ENCODE measurements at places on chromosomes 5 and 9.
A peak's percentile ranks its signal among the peaks of the same experiment; 100 is the strongest.

GRCh38 chr5:134586866-134587524, 45.6 kb downstream of the SAR1B start:
- DNase-seq = peak; percentile 76

DNA sequence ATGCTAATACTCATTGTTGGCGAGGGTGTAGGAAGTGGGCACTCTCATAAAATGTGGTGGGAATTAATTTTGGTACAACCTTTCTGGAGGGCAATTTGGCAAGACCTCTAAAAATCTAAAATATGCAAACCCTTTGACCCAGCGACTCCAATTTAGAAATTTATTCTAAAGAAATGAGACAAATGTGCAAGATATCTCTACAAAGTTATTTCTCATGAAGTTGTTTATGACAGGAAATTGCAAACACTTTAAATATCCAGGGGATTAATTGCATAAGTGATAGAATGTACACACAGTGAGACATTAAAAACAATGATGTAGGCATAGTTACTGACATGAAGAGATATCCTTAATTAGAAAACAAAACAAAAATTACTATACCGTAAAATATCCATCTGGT, 246.3 kb upstream of the MAP3K1 start:
- no peak for DNase-seq

DNA sequence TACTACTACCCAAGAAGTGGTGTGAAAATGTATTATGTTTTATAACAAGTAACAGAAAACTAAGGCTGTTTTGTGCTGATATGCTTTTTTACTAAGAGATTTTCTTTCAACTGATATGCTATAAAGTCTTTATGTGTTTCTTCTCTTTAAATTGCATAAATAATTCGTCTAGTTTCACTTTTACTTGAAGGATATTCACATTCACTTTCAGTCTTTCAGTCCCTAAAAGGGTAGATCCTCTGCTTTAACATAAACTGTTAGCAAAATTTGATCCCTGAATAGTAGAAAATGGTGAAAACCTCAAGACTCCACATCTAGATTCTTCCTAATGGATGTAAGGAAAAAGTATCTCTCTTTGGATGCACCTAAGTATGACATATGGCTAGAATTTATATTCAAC, 69.0 kb upstream of the FST start:
- no peak for DNase-seq

DNA sequence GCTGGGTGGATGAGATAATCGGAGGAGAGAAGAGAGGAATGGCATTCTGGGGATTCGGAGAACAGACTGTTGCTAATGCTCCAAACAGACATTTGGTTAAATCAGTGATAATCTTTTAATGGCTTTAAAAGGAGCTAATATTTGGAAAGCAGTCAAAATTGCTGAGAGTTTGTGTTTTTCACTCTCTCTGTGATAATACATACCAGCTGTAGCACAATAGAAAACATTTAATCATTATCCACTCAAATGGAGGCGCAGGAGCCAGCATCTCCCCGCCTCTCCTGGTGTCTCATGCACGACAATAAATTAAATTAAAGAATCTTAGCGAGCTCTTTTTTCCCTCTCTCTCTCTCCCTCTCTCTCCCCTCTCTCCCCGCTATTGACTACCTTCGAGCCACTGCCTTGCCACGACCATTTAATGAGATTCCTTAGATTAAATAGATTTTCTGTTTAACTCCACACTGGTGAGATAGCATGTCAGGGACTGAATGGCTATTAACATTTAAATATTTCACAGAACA, 268.6 kb upstream of the MVB12B start:
- DNase-seq = no peak

DNA sequence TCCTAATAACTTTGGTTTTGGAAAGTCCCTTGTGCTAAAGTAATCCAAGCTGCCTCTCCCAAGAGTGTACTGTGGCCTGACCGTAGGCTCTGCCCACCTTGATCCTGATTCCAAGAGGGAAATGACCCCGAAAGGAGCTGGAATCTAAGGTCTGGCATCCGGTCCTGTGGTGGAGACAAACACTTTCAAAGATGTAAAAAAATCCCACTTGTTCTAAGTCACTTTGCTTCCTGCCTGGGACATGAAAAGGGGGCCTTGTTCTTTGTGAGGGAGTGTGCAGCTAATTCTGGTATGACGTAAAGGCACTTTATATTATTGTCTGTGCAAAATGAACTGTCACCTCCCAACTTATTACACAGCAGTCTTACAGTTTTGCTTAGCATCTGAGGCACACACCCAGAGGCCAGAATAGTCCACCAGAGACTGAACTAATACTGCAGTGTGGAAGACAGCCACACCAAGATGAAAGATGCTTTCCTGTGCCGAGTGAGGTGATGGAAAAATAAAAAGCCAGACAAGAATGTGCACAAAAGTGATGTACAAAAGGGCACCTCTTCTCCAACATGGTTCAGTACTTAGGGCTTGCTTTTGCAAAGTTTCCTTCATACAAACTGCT, 128.7 kb downstream of the SLC12A2 start:
- no peak for DNase-seq

DNA sequence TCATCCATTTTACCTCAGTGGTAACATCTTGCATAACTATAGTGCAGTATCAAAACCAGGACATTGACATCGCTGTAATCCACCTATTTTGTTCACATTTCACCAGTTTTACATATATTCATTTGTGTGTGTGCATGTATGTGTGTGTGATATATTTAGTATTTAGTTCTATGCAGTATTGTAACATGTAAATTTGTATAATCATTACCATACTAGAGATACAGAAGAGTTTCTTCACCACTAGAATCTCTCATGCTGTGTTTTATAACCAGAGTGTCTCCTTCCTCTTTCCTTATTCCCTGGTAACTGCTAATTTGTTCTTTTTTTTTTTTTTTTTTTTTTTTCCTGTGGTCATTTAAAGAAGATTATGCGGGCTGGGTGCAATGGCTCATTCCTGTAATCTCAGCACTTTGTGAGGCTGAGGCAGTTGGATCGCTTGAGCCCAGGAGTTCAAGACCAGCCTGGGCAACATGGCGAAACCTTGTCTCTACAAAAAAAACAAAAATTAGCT, 11.0 kb downstream of the RASA1 start:
- no peak for DNase-seq

DNA sequence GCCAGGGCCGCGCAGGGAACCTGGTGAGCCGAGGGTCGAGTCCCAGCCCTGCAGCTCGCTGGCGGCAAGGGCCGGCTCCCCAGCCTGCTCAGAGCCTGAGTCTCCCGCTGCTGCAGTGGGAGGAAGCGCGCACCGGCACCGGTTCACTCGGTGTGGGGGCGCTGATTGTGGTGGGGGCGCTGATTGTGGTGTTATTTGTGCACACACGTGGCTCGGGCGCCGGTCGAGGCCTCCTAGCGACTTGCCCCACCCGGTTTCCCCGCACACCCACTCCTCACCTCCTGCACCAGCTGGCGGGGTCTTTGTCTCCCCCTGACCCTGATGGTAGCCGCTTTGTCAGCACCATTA, 266.7 kb downstream of the NSG2 start:
- no peak for DNase-seq

GRCh38 chr5:154384480-154385235, 61.1 kb upstream of the SAP30L start:
- no peak for DNase-seq

- DNase-seq = no peak
These were observed 50.6 kb upstream of the FER start for GRCh38 chr5:108696951-108697715.

- peak; percentile 72 for DNase-seq
These were observed 41.5 kb downstream of the TTLL11 start for GRCh38 chr9:122051351-122052321.

- DNase-seq = no peak
These were observed 16.1 kb upstream of the SPATA31D4 start for GRCh38 chr9:81912135-81912534.

- no peak for DNase-seq
These were observed 130.9 kb upstream of the ADAMTS16 start for GRCh38 chr5:5009240-5009639.

- no peak for DNase-seq
These were observed 52.9 kb downstream of the EHMT1 start for GRCh38 chr9:137671721-137672120.

- no peak for DNase-seq
These were observed 109.2 kb downstream of the RAPGEF6 start for GRCh38 chr5:131525805-131526204.

GRCh38 chr9:19913151-19913550, 124.3 kb upstream of the SLC24A2 start:
- DNase-seq = no peak

DNA sequence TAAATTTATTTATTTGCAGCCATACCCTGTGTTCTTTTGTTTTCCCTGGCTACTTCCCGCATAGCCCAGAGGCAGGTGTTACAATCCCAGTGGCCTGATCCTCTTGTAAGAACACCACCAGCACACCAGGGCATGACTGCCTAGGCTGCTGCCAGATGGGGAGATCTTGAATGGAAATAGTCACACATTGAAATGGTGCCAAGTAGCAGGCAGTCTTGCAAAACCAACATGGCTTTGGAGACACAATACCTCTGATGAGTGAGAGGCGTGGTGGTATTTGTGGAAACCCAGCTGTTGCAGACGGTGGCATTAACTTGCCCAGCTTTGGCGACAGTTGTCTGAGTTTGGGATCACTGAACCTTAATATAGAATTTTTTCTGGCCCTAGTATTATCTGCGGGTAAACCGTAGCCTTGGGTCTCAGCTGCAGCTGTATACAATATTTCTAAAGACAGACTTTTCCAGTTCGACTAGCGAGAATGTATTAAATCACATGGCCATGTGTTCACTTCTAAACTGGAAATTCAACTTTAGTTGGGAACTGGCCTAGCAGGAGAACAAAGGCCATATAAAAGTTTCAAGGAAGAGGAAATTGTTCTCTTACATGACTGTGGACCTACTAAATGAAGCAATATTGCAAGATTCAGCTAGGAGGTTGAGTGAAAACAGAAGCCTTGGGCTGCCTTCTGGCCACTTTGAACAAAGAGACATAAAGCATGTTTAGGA, 277.0 kb downstream of the SMARCA2 start:
- no peak for DNase-seq

DNA sequence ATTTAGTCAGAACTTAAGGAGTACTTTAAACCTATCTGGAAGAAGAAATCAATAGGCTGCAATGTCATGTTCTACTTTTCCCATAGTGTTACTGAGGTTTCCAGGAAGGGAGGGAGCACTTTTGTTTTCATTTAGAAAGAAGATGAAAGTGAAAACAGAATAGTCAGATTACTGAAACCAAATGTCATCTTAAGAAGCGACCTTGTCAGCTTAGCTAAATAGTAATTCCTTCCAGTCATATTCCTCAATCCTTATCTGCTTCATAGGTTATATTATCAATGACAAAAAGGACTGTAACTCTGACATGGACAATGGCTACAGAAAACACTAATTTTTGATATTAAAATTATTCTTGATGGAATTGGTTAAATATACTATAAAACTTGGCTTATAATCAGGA, 27.7 kb downstream of the SAR1B start:
- no peak for DNase-seq

DNA sequence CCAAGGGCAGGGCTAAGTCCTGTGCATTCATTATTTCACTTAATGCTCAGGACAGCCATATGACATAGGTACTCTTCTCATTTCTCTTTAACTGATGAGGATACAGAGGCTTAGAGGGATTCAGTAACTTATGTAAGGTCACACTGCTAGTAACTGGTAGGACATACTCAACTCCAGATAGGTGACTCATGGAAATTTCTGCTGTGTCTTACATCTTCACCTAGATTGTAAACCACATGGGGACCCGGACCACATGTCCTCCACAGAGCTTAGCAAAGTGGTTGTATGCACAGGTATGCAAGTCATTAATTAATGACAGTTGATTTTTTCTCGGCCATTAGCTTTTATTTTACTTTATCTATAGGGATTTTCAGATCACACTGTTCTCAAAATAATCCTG, 29.3 kb downstream of the SLC1A1 start:
- DNase-seq = peak; percentile 36

DNA sequence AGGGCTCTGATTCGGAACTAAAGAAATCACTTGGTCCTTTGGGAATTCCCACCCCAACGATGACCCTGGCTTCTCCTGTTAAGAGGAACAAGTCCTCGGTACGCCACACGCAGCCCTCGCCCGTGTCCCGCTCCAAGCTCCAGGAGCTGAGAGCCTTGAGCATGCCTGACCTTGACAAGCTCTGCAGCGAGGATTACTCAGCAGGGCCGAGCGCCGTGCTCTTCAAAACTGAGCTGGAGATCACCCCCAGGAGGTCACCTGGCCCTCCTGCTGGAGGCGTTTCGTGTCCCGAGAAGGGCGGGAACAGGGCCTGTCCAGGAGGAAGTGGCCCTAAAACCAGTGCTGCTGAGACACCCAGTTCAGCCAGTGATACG, 83.4 kb downstream of the GOLPH3 start:
- DNase-seq = no peak

DNA sequence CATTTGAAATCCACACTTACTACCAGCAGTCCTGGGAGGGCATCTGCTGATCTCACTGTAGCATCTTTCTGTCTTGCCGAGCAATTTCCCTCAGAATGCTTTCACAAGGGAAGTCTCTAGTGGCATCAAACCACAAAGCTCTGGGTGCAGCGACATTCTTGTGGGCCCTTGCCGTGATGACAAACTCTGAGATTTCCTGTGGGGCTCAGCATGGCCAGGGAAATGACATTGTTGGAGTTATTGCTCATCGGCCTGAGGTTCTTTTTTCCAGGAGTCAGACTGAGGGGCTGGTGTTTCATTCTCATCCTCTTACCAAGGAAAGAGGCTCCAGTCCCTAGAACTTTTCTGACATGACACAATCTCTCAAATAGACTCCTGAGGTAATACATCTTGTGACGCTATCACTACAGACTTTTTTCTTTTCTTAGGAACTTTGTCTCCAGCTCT, 51.4 kb downstream of the PFDN1 start:
- peak; percentile 84 for DNase-seq

- DNase-seq = no peak
These were observed 4.6 kb downstream of the EPB41L4B start for GRCh38 chr9:109316207-109316640.

DNA sequence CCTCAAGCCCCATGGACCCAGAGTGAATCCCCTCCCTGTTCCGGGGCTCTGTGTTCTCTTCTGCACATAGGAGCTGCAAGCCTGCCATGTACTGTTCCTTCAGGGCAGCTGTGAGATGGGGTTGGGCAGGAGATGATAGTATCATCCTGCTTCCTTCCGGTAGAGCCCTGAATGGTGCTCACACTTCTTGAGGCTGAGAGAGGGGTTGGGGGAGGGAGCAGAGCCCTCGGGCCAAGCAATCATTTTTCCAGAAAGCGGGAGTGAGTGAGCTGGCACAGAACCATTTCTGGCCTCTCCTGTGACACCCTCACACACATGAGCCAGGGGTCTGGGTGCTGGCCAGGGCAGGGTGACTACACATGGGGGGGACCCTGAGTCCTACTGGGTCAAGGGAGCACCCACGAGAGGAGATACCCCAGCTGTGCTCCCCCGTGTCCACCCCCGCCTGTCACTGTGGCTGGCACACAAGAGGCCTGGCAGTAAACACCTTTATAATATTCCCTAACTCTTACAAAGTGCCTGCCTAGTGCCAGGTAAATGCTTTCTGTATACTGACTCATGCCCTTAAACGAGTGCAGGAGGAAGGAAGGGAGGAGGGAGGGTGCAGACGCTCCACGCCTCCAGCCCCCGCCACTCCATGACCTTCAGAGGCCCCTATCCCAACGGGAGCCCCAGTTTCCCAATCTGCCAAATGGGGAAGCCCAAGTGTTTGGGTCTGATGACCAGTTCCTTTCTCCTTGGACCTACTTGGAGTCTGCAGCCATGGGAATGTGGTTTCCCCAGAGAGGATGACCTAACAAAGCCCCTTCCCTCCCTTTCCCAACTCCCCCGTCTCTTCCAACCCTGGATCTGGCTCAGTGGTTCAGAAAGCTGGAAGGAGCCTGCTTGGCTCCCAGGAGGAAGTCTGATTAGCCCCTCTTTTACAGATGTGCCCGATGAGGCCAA, 15.5 kb downstream of the AKNA start:
- peak; percentile 47 for DNase-seq

- no peak for DNase-seq
These were observed 2.4 kb upstream of the POU4F3 start for GRCh38 chr5:146336197-146336596.

Measured in T-helper 2 cell treated with Interferon-gamma antibody and Interleukin-4, amounts not matched to agents 5 μg/mL and 100 μg/mL, for 36 hours (primary cell).